ENCODE measurements at places on chromosomes 16 and 17.

DNA sequence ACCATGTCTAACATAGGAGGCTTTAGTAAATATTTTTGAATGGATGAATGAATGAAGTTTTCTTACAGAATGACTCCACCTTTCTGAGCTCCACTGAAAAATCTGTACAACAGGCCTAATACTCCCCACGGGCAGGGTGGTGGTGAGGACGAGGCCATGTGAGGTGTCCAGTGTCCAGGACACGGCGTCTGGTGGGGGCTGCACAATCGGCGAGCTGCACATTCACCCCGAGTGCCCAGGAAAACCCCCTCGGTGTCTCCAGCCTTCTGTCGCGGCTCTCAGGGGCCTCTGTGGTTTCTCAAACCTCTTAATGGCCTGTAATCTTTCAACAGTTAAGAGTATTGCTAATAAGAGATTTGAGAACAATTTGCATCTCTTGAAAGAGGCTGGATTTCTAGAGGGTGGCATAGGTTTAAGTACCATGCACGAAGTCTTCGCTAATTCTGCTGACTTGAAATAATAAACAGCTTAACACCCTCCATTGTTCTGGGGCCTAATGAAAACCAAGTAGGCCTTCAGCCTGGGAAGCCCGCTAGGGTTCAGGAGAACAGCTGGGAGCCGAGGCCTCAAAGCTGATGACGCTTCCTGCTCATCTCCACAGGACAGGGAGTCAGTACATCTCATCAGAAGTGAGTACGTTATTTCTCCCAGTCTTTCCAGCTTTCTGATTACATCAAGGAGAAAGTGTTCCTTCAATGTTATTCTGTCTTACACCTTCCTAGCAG lies 304.6 kb upstream of the FOXF1 start:
- DNase-seq = no peak

DNA sequence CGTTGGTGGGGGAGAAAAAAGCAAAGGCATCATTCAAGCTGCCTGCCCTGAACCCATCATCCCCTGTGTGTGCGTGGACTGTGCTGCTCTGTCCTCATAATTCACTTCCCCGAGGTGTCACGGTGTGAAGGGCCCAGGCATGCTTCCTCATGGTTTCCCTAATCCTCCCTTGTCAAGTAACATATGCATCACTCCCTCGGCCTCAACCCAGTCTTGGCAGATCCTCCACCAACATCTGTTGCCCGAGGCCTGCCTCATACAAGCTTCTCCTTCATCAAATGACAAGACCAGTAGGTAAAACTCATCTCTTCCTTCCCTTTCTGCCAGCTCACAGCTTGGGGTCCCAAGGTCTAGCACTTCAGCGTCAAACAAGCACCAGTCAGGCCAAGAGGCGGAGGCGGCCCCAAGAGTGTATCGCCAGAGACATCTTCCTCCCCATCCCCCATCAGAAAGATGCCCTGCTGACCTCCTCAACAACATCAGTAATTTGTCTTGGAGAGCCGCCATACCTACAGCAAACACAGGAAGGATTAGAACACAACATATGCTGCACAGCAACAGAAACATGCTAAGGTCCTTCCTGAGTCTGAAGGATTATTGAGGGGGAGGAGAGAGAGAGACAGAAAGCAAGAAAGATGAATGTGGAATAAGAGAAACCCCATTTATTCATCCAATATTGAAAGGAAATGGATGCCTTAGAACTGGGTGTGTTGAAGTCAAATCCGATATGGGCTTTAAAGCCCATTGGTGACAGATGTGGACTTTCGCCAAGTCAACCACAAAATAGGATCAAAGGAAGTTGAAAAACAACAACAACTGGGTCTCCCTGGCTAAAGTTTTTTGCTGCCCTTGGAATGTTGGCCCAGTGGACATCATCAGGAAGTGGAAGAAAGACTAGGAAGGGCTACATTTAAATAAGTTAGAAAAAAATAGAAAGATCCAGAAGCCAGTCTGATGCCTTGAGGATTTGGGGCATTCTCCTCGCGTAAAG lies 38.4 kb downstream of the SOX9 start:
- no peak for DNase-seq

GRCh38 chr17:60563743-60564142 lies 36.2 kb upstream of the PPM1D start:
- DNase-seq = no peak

DNA sequence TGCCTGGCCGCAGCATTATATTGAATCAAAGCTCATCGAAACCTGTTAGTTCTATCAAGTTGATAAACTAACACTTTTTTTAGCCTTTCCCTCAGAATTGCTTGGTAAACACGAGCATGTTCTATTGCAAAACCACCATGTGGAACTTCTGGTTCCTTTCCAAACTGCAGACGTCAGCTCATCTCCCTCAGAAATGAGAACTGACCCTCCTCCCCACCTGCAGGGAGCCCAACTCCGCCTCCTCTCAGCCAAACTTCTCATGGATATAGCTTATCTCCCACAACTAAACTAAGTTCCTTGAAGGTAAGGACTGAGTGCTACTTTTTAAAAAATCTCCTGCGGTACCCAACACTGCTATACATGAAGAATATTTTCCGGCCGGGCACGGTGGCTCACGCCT lies 6.7 kb downstream of the SHMT1 start:
- DNase-seq = no peak

DNA sequence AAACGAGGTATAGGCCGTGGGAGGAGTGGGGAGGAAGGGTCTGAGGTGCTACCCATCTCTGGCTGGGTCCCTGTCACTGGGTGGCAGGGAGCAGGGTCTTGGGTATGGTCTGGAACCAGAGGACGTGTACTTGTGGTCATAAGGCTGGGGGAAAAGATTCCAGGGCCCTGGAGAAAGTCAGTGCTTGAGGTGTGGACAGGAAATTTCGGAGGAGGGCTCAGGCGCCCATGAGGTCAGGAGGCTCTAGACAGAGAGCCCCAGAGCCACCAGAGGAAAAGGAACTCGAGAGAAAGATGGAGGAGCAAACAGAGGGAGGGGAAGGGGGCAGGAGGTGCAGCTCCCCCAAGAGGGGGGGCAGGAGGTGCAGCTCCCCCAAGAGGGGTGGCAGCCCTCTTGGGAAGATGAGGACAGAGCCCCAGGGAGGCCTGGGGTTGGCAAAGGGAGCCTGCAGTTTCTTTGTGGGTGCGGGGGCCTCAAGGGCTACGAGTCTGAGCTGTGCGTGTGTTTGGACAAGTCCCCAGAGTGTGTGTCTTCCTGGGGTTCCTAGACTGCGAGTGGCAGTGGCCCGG lies 683 bp upstream of the SLC7A6 start:
- DNase-seq = no peak

GRCh38 chr17:62090021-62090824 lies 25.1 kb upstream of the MED13 start:
- no peak for DNase-seq

DNA sequence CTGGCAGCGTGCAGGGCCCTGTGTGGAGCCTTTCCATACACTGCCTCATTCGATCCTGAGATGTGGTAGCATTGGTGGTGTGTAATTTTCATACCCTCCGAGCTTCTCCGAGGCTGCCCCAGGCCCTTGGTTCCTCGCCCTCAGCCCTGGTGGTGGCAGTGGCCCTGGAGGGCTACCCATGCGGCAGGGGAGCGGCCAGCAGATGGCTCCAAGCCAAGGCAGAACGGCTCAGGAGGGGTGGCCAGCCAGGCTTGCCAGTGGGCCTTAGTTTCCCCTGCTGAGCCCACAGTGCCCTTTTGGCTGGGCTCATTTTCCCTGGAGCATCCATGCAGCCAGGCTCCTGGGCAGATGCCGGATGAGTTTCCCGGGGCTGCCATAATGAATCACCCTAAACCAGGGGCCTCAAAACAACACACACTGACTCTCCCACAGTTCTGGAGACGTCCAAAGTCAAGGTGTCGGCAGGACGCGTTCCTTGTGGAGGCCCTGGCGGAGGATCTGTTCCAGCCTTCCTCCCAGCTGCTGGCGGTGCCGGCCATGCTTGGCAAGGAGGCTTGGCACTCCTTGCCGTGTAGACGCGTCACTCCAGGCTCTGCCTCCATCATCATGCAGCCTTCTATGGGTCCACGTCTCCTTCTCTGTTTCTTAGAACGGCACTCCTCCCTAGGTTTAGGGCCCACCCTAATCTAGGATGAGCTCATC lies 158.8 kb upstream of the GSE1 start:
- no peak for DNase-seq
